ENCODE measurements at places on chromosomes 16 and 17.

- no peak for DNase-seq
These were observed 117.1 kb upstream of the NLRP1 start for GRCh38 chr17:5701381-5701780.

GRCh38 chr17:6561446-6561845 lies 5.1 kb upstream of the PITPNM3 start:
- DNase-seq: no peak

DNA sequence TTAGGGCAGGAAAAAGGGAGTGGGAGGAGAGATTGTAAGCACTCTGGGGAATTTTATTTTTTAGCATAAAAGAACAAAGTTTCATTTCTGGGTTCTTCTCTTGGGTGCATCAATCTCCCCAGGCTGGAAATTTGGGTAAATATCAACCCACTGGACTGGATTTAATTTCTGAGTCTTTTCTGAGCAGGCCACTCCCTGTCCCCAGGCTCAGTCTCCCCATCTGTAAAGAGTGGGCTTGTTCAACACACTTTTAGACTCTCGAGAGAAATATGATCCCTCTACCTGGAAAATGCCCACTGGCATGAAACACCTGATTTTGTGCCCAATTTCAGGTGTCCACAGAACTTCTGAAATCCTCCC lies 617 bp upstream of the VTN start:
- DNase-seq: no peak

GRCh38 chr16:73125850-73126524 lies 78.1 kb upstream of the ZFHX3 start:
- no peak for DNase-seq

GRCh38 chr16:88804173-88804551 lies 573 bp downstream of the CDT1 start:
- no peak for DNase-seq

All from esophagus squamous epithelium (tissue), 5 donors.